Non-pigmented ciliary epithelial cell (primary cell): ENCODE measurements at places on chromosomes 16 and 17.
A peak's percentile ranks its signal among the peaks of the same experiment; 100 is the strongest.

GRCh38 chr16:23131036-23131435, 18.2 kb downstream of the USP31 start:
- no peak for DNase-seq

- no peak for DNase-seq
These were observed 652 bp upstream of the SLC25A19 start for GRCh38 chr17:75289832-75290337.

DNA sequence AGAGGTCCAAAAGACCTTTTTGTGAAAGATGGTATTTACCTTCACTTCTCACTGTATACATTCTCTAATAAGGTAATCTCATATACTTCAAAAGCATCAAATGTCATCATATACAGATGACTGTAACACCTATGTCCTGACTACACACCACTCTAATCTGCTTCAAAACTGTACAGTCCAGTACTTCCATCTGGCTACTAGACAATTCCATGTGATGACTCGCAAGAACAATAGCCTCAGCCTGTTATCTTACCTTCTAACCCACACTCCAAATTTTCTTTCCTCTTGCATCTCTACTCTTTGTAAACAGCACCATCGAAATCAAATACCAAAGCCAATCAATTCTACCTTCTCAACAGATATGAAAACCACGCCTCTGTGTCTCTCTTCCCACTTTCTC, 24.1 kb downstream of the MYO1D start:
- DNase-seq = no peak

DNA sequence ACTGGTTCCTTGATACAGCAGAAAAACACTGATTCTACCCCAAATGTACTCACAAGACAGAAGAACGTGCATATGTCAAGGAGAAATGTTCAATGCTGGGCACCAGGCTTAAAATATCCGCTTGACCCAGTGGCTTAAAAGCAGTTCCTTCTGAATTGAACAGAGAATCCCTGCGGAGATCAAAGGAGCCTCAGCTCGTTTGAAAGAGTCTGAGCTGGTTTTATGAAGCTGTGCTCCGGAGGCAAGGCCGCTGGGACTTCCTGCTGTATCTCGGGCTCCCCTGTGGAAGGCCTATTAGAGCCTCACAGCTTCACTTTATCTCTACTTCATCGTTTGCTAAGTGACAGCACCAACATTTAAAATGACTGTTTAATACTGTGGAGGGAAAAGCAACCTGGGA, 2.2 kb downstream of the LMF1 start:
- DNase-seq = no peak

DNA sequence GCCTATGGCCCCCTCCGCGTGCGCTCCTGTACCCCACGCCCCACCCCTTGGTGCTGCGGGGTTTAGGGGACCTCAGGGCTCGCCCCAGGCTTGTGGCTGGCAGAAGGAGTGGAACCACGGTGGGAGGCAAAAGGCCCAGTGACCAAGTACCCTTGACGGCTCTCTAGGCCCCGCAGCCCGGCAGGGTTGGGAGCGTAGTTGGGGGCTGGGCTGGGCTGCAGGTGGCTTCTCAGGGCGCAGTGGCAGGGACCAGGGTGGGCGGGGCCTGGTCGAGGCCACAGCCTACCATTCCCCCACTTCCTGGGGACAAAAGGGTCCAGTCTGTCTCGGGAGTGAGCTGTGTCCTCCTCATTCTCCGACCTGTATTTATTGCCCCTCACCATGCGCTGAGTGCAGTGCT, 124.9 kb downstream of the RBFOX3 start:
- DNase-seq = no peak

GRCh38 chr17:27563532-27563931, 67.5 kb upstream of the LGALS9 start:
- no peak for DNase-seq

- no peak for DNase-seq
These were observed 51.6 kb downstream of the KANSL1 start for GRCh38 chr17:46141645-46142044.

- DNase-seq = no peak
These were observed 13.2 kb downstream of the TERF2IP start for GRCh38 chr16:75660726-75661302.

DNA sequence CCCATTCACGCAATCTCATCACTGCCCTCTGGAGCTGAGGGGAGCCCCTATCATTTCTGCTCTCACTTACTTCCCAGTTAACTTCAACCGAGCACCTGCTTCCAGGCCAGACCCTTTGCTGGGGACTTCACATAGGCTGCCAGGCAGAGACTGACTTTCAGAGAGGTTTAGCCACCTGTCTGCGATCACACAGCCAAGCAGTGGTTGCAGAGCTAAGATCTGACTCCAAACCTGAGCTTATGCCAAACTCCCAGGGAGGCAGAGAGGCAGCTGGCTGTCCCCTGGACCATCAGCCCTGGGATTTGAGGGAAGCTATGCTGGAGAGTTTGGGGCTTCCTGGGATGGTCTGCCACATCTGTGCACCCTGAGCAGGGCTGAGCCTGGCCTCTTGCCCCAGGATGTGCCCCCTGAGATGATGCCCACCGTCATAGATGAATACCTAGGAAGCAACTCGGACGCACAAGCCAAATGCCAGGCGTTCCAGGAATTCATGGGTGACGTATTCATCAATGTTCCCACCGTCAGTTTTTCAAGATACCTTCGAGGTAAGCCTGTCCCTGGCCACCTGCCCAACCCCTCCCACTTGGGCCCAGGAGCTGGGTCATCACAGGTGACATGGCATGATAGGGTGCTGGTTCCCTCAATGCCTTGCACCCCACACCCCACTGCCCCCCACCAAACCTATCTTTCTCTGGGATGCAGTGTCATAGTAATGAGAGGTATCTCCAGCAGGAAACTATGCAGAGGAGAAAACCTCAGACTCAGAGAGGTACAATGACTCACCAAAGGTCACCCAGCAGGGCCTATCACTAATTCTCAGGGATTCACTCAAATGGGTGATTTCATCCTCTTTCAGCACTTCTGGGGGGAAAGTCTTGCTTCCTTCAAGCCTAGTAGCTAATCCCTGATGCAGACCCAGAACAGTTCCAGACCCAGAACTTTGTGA, 10.0 kb downstream of the CES3 start:
- DNase-seq = peak; percentile 22

GRCh38 chr16:52577130-52577706, 30.3 kb upstream of the TOX3 start:
- DNase-seq = no peak

GRCh38 chr17:42509841-42510240, 26.2 kb upstream of the NAGLU start:
- DNase-seq = no peak

GRCh38 chr17:17377071-17377967, 74.1 kb downstream of the NT5M start:
- no peak for DNase-seq

- DNase-seq = no peak
These were observed 3.4 kb upstream of the MT2A start for GRCh38 chr16:56604966-56605365.

DNA sequence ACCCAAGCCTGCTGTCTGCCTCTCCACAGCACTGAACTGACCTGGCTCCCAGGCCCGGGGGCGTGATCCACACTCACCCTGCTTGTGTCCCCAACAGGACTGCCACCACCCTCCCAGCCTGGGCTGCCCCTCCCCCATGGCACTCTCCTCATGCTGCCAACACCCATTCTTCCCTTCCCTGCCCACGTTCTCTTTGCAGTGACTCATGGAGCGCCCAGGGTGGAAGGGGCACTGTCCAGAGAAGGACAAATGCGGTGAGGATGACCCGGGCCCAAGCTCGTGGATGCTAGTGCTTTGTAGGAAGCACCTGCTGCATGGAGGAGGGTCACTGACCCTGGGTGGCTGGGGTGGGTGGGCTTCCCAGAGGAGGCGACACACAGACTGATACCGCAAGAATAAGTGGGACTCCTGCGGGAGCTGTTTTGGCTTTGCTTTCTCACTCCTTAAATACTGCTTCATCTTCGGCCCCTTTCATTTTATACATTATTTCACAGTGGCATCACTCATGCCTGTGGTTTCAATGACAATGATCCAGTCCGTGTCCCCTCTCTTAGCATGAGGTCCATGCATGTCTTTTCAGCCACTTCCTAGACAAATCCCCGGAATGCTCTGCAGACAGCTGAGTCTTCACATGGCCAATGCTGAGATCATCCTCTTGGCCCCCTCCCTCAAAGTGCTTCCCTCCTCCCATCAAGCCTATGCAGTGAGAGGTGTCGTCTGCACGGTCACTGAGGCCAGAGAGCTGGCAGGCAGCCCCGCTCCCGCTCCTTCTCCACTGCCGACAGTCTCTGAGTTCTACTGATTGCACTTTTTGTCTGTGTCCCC, 17.6 kb downstream of the CDK5R1 start:
- no peak for DNase-seq

- no peak for DNase-seq
These were observed 336.7 kb upstream of the C16orf82 start for GRCh38 chr16:26729951-26730541.

- no peak for DNase-seq
These were observed 17.7 kb downstream of the KSR1 start for GRCh38 chr17:27473748-27474609.

DNA sequence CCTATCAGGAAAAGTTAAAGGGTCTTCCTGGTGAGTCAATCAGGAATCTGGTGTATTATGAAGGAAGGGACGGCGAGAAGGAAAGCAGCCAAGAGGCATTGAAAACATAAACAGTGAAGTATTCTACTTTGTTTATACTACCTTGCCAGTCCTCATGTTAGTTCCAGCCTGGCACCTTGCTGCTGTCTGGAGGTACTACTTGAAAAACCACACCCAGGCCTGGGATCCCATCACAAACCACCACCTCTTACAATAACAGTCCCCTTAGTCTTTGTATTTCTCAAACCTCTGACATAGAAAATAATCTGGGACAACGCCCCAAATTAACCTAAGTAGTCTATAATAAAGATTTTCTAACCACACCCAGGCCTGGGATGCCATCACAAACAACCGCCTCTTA, 676.7 kb upstream of the SOX9 start:
- no peak for DNase-seq

GRCh38 chr17:35191001-35191695, 3.0 kb downstream of the SLC35G3 start:
- DNase-seq = no peak

- no peak for DNase-seq
These were observed 4.5 kb upstream of the PPY start for GRCh38 chr17:43946781-43947180.

- no peak for DNase-seq
These were observed 71.0 kb upstream of the EFCAB3 start for GRCh38 chr17:62309396-62309795.

GRCh38 chr17:41539071-41539492, 11.0 kb upstream of the KRT19 start:
- DNase-seq = no peak

GRCh38 chr17:52986056-52986662, 827.6 kb upstream of the CA10 start:
- no peak for DNase-seq

- peak; percentile 93 for DNase-seq
These were observed 437.2 kb downstream of the HS3ST3B1 start for GRCh38 chr17:14737984-14738651.

- no peak for DNase-seq
These were observed 147.0 kb upstream of the TNRC6C start for GRCh38 chr17:77811521-77811920.

DNA sequence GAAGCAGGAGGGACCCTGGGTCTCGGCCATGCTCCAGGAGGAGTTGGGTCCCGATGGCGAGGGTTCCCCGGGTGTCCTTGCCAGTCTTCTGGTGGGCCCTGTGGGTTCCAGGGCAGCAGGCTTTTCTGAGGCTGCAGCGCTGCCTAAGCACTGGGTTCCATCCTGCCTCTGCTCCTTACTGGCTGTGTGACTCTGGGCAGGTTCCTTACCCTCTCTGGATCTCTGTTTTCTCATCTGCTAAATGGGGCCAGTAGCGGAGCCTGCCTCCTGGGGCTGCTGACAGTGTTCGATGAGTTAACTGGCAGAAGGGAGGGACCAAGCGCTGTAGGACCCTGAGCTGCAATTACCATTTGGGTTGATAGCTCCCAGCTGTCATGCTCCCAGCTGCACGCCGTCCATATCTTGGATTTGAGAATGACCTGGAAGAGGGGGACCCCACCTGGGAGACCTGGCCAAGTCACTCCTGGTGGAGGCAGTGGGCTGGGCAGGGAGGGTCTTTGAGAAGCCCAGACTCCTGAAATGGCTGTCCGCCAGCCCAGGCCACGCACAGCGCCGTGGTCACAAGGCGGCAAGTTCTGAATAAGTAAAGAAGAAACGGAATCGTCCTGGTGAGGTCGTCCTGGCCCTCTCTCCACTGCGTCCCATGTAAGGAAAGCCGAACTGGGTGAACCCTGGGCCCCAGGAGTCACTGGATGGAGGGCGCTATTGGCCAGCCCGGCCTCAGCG, 47.2 kb upstream of the GSE1 start:
- DNase-seq = no peak

DNA sequence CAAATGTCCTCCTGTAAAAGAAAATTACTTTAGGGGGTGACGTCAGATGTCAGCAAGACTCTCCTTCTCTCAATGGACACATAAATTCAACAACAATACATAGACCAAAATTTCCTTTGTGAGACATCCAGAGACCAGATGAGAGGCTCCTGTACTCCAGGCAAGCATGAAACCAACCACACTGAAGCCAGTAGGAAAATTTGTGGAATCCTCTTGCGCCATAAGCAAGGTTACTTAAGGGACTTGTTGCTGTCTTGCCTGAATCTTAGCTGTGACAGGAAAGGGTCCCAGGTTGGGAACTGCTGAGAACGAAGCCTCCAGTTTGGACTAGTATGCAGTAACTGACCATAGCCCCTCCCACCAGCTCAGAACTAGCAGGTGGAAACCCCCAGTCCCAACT, 56.0 kb downstream of the CEP112 start:
- DNase-seq = no peak

DNA sequence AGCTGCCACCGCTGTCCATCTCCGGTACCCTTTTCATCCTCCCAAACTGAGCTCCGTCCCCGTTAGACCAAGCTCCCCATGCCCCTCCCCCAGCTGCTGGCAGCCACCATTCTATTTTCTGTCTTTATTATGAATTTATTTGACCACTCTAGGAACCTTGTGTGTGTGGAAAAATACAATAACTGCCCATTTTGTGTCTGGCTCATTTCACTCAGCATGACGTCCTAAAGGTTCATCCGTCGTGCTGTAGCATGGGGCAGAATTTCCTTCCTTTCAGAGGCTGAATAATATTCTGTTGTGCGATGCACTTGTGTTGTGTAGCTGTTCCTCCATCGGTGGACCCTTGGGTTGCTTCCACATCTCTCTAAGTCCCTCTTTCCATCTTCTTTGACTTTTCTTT, 263.1 kb downstream of the SEC14L1 start:
- DNase-seq = no peak

- no peak for DNase-seq
These were observed 6.7 kb upstream of the KRT14 start for GRCh38 chr17:41593306-41593981.

GRCh38 chr17:31392856-31393748, 1.6 kb downstream of the RAB11FIP4 start:
- DNase-seq = no peak

GRCh38 chr16:51439271-51439670, 288.2 kb upstream of the SALL1 start:
- no peak for DNase-seq

- no peak for DNase-seq
These were observed 27.7 kb upstream of the MYOCD start for GRCh38 chr17:12637745-12638651.

- DNase-seq = no peak
These were observed 53.3 kb downstream of the USP22 start for GRCh38 chr17:20989481-20989880.

- no peak for DNase-seq
These were observed 50.6 kb downstream of the NTN1 start for GRCh38 chr17:9071811-9072498.
